Lung (tissue), 17 donors: ENCODE measurements at places on chromosomes 2 and 18. TPM values are rescaled to one million over a fixed set of nuclear protein-coding genes. Genes with fewer than 3 reads are reported as not detected.

DNA sequence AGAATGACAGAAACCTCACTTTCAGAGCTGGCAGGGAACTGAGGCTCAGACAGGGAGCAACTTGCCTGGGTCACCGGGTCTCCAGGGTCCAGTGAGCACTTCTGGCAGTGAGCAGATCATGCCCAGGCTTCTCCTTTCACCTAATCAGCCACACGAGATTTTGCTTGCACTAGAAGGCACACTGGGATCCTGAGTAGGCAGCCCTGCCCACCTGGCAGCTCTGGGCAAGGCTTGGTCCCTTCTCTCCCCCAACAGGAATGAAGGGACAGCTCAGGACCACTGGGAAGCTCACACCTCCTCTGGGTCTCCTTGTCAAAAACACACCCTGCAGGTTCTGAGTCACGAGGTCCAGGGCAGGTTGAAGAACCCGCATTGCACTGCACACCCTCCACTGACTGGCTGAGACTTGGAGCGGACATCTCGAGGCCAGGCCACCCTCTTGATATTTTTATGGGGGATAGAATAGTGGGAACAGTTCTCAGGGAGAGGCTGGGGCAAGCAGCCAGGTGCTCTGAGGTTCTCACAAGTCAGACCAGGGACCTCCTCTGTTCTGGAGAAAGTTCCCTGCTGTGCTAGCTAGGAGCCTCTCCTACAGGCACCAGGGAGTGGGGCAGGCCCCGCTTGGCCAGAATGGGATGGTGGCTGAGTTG is 5.7 kb downstream of the MAL start:
- no peak for DNase-seq

ITPRIPL1 gene
- 0.33 TPM for polyA plus RNA-seq

DNA sequence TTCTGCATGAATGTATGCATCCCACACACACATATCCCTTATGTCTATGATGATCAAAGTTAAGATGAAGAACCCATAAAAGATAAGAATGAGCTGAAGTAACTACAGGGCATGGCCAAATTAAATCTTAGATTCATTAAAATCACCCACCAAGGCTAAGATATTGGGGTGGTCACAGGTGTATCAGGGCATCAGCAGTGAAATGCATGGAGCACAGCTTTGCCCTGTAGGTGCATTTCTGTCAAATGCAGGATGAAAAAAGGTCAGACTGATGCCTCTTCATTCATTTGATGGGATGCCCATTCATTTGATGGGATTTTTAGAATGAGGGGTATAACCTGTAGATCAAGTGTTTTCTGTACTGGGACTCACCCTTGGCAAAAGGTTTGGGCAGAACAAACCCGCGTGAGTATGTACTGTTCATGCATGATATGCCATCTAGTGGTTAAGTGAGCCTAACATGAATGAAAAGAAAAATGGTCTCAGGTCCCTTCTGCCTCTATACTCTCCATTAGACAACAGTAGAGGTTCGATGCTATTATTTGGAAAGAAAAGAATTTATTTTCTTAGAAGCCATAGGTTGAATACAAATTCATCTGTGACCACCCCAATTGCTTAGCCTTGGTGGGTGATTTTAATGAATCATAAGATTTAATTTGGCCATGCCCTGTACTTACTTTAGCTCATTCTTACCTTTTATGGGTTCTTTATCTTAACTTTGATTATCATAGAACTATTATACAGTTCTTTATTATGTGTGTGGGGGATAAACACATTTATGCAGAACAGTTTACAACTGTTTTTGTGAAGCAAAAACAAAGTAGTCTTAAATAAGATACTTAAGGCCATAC is 43.2 kb upstream of the NOSTRIN start:
- peak; percentile 75 for DNase-seq

POU3F3 gene
- not detected for polyA plus RNA-seq

- DNase-seq = no peak
Measured at GRCh38 chr2:7075834-7076233, 158.6 kb downstream of the RNF144A start.
